CD4-positive, alpha-beta T cell treated with Interferon gamma for 1 hour (primary cell): ENCODE measurements at places on chromosomes 5 and 9.

DNA sequence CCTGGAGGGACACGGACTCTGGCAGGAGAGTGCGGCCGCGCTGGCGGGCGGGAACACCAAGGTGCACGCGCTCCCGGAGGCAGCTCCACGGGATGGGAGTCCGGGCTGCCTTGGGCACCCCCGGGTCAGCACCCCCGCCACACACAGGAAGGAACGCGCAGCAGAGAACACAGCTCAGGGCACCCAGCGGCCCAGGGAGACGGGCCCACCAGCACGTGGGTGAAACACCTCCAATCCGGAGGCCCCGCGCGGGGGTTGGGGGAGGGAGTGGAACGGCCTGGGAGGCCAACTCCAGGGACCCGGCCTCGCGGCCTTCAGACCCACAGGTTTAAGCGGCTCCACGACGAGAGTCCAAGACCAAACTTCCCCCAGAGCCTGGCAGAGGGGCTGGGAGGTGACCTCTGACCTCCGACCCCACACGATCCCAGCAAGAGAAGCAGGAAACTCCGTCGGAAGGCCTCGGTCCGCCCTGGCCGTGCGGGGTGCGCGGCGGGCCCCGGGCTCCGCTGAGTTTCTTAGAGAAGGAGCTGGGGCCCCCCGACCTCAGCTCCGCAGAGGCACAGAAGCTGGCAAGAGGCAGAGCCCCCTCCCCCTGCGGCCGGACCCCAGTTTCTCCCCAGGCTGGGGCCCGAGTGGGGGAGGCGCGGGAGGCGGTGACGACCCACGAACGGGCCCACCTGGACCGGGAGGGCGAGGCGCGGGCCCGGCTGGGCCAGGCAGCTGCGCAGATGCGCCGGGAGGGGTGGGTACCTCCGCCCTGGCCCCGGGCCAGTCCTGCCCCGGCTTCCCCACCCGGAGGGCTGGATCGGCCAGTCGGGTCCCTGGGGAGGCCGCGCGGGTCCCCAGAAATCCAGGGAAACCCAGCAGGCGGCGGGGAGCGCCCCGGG is 851 bp downstream of the NACC2 start:
- peak; percentile 52 for DNase-seq

DNA sequence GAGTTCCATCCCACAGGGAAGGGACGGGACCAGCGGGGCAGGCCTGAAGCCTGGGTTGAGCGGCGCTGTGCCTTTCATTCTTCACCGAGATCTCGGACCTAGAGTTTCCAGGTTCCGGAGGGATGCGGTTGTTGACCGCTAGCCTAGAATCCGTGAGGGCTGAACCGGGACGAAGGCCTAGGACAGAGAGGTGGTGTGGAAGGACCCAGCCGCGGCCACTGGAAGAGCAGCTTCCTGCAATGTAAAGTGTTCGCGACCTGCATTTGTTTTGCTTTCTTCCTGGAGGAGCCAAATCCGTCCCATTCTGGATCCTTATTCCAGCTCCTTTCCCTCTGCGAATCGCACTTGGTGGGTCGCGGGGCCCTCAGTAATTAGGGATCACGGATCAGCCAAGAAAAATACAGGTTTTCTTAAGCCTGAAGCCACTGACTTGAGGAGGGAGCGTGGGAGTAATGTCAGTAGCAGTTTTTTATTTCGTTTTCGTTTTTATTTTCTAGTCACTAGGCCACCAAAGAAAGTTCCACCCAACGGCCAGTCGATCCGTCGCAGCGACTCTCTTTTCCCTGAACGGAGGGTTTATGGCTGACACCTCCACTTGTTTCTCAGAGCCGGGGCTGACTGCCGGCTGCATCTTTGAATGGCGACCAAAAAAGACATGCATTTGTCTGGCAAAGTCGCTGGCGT is 48.6 kb downstream of the ANXA2R start:
- DNase-seq: no peak

DNA sequence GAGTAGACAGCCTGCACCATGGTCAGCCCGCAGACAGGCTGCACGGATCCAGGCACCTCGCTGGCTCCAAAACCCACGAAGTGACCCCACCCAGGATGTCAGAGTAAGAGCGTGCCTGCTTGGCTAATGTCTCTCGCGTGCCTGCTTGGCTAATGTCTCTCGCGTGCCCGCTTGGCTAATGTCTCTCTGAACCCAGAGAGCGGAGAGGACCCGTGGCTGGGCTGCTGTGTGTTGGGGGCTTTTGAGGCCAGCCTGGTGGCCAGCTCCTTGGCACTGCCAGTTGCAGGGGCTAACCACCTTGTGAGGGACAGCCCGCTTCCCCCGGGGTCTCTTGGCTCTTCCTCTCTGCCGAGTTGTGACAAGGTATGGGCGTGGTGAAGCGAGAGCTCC is 8.9 kb upstream of the RXRA start:
- no peak for DNase-seq

GRCh38 chr5:132190161-132190817 is 37.4 kb downstream of the P4HA2 start:
- no peak for DNase-seq

GRCh38 chr9:136358016-136358415 is 5.5 kb downstream of the DNLZ start:
- DNase-seq: no peak

DNA sequence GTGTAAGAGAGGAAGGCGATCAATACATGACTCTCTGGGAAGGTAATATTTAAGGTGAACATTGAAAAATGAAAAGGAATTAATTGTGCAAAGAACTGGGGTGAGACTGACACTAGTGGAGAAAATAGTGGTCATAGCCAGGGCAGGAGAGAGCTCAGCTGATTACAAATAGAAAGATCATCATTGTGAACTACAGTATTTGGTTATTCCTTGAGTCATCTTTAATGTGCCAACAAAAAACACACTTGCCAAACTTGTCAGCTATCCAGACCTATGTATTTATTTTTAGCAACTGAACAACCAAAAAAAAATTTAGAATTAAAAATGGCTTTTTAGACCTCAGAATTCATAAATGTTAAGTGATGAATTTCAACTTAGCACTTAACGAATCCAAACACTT is 749.8 kb upstream of the CDH9 start:
- no peak for DNase-seq

DNA sequence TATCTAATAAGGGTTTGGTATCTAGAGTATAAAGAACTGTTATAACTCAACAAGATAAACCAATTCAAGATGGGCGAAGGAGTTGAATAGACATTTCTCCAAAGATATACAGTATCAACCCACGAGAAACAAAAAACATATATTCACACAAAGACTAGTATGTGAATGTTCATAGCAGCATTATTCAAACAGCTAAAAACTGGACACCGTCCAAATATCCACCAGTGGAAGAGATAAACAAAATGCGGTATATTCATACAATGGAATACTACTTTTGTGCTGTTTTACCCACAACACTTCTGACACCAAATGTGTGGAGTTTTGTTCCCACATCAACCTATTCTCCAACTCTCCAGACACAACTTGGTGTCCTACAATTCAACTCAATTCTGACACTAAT is 33.1 kb downstream of the EGR1 start:
- no peak for DNase-seq

DNA sequence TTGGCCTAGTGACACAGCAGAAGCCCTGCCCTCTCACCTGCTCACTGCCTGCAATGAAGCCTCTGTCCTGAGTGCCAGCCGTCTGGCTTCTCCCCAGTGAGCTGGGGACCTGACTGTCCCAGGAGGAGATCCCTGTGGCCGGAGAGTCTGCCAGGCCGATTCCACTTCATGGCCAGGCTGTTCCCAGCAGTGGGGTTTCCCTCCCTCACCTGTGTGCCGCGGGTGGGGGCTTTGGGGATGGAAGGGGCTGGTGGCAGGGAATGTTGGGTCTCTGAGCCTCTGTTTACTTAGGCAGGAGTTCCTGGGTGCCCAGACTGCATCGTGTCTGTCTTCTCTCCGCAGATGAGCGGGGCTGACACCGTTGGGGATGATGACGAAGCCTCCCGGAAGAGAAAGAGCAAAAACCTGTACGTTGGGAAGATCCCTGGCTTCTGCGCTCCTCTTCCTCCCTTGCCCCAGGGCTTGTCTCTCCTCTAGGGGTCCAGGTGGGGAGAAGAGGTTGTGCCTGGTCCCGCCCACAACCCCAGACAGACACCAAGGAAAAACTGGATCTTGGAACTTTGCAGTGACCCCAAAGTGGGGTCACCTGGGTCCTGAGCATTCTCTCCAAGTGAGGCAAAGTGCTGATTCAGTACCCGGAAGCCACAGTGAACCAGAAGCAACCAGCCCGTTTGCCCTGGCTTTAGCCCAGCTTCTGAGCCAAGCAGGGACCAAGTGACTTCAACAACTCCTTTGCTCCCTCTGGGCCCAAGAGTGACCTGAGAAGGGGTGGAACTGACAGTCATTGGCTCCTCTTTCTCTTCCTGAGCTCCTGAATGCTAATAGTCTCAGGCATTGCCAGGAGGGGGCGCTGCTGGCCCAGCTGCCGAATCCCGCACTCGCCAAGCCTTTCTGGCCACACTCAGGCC is 127.7 kb downstream of the RGS3 start:
- peak; percentile 53 for DNase-seq

- peak; percentile 49 for DNase-seq
These were observed at the start of gene FAM78A for GRCh38 chr9:131276094-131276888. FAM78A (minus strand) TSS chr9:131276510; CDS start chr9:131276179, 331 bp downstream.

DNA sequence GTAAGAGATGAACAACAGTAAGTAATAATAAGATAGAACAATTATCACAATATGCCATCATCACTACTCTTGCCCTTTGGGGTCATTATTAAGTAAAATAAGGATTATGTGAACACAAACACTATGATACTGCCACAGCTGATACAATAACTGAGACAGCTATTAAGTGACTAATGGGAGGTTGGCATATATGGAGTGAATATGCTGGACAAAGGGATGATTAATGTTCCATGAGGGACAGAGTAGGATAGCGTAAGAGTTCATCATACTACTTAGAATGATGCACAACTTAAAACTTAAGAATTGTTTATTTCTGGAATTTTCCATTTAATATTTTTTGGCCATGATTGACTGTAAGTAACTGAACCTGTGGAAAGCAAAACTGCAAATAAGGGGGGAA is 16.6 kb downstream of the POU5F2 start:
- DNase-seq: no peak

DNA sequence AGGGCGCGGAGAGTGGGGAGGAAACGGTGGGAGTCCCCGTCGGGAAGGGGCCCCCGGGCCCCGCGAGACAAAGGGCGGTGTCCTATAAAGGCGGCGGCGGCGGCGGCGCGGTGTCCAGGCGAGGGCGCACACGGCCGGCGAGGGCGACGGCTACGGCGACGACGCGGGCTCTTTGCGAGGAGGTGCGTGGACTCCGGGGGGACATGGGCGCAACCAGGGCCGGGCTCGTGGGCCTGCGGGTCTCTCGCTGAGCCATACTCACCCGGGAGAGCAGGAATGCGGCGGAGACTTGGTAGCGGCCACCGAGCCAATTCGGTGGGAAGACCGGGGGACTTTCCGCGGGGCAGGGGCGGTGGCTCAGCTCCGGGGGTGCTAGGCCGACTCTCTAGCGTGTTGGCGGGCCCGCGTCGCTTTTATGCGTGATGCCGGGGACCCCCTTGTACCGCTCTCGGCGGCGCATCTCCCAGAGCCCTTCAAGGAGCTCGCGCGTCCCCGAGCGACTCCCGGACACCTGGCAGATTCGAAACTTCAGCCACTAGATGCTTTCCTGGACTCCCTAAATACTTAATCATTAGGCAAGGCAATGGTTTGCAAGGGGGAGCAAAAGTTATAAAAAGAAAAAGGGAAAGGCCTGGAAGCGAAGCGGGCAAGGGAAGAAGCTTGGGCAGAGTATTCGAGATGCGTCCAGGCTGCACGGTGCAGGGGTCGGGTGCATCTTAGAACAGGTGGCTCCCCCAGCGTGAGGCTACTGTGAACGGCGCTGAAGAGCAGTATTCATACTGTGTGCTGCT is 5.9 kb upstream of the TAL2 start:
- no peak for DNase-seq

DNA sequence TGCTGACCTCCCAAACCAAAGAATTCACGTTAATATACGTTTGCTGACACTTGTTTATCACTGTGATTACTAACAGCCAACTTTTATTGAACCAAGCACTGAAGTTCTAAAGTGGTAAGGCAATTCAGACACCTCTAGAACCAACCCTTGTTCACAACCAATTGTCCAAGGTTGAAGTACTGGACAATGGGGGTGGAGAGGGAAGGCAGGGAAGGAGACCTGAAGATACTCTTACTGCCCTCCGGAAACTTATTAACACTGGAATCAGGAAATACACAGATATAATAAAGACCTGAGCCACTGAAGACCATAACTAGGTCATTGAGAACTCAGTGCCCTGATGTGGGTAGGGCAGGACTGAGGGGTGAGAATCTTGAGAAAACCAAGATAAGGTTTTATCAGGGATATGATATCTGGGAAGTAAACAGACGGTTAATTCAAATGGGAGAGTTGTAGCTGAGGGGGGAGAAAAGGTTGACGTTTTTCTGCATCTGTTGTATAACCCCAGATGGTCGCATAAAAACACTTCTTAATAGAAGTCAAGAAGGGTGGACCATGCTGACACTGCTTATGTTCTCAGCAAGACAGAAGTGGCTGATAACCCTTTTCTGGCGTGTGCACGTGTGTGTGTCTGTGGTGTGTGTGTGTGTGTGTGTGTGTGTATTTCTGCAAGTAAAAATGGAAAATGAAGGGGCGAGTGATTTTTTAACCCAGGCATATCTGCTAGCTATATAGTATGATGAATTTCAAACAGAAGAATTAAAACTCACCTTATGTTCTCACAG is 125.9 kb downstream of the LHFPL2 start:
- no peak for DNase-seq

GRCh38 chr5:143214890-143215289 is 188.6 kb downstream of the NR3C1 start:
- no peak for DNase-seq

GRCh38 chr9:113651896-113652295 is 188.4 kb downstream of the RGS3 start:
- no peak for DNase-seq

DNA sequence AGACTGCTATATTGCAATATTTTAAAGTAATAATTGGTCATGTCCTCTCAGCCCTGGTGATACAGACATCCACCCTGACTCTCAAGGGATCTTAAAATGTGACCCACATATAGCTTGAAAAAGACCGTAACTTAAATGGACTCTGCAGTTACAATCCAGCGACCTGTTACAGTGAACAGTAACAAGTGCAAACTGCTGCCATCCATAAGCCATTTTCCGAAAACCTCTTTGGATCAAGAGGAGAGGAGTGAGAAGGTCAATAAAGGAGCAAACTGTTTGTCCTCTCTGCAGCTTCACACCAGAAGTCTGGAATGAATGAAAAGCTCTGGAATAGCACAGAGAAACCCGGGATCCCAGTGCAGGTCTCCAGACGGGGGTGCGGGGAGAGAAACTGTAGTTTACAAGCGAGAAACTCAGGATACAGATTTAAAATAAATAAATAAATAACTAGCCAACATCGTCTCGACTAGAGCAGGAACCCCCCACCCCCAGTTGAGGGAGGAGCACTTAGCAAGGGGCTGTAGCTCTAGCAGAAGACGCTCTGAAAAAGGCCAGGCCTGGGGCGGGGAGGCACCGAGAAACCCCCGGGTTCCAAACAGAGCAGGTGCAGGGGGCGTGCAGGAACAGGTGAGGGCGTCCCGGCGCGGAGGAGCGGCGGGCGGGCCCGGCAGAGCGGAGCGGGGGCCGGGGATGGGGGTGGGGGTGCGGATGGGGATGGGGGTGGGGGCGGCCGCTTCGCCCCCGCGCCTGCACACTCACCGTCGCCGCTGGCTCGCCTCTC is 572 bp downstream of the ZDHHC21 start:
- peak; percentile 4 for DNase-seq

GRCh38 chr5:11143456-11144267 is 382.6 kb upstream of the DAP start:
- peak; percentile 37 for DNase-seq

GRCh38 chr9:21522348-21522747 is 40.2 kb upstream of the IFNE start:
- no peak for DNase-seq

GRCh38 chr5:7808998-7809397 is 41.9 kb downstream of the CFAP90 start:
- no peak for DNase-seq
